ENCODE measurements at places on chromosomes 3 and 15.

DNA sequence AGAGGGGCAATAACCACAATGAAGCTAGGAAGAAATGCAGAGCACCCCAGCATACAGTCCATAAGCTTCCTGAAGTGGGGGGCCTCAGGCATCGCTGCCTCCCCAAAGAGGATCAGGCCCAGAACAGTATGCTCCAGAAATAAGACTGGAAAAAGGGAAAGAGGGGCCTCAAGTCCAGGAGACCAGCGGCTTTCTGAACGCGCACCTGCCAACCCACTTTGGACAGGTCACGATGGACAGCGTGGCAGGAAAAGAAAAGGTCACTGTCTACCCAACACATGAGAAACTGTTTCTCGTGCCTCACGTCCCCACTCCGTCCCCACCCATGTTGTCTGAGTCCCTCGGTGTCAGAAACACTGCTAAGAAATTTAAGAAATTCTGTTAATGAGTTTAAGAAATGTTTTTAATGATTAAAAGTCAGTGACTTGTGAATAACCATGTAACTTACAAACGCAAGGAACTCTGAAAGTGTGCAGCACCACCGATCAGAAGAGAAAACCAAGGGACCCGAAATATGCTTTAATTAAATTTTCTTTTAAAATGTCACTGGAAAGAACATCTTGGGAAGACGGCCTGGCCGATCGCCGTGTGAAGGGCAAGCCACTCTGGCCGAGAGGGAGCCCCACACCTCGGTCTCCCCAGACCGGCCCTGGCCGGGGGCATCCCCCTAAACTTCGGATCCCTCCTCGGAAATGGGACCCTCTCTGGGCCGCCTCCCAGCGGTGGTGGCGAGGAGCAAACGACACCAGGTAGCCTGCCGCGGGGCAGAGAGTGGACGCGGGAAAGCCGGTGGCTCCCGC, 1.7 kb upstream of the PPARG start:
- no peak for DNase-seq

DNA sequence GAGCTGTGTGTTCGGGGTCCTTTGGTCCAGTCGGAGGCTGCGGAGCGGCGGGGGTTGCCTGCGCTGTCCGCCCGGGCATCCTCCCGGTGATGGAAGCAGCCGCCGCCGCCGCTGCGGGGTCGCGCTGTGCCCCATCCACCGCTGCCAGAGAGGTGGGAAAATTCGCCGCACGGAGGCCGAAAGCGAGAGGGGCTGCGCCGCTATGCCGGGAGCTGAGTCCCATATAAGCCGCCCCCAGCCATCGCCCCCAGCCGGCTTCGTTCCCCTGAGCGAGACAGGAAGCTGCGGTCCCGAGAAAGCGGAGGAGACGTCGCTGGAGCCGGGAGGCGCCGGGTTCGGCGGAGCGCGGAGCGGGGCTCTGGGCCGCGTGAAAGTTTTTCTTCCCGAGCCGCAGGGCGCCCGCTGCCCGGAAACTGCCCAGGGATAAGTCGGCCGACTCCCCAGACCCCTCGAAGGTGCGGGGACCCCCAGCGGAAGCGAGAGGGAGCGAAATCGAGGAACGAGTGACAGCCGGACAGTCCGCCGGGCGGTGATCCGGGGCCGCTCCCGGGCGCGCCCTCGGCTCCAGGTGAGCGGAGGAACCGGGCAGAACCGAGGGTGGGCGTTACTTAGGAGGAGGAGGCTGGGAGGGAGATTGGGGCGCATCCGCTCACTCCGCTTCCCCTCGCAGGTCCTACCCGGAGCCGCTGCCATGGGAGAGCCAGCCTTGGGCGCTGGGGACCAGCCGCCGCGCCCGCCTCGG, 574 bp downstream of the CHST2 start:
- peak; percentile 3 for DNase-seq

GRCh38 chr3:120064641-120065040, 29.6 kb downstream of the GSK3B start:
- no peak for DNase-seq

GRCh38 chr15:78204351-78205309, 29.7 kb downstream of the ACSBG1 start:
- DNase-seq: no peak

DNA sequence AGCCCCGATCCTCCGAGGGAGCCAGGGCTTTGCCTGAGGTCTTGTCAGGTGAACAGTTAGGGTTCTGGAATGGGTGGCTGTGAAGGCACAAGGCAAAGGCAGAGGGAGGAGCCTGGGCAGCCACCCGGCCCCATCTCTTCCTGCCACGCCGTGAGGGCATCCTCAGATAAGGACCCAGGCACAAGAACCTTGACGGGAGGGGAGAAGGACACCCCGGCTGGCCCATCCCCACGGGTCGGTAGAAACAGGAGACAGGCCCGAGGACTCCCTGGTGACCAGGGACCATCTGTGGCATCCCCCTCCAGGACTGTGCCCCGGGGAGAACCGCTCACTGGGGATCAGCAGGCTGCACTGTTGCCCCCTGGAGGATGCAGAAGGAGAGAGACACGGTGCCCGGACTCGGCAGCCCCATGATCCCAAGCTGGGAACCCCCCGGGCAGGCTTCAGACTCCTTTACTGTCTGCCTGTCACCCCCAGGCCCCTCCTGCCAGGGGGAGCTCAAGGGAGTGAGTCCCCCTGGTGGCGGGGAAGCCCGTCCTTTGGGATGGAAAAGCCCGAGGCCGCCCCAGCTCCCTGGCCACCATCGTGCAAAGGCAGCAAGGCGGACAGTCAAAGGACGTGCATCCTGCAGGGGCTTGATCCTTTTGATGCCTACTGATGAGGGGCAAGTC, 12.3 kb upstream of the PCSK6 start:
- DNase-seq: peak; percentile 33

GRCh38 chr15:72034859-72035650, 82.9 kb downstream of the MYO9A start:
- DNase-seq: no peak

GRCh38 chr15:40908095-40908494, 13.8 kb downstream of the VPS18 start:
- no peak for DNase-seq

DNA sequence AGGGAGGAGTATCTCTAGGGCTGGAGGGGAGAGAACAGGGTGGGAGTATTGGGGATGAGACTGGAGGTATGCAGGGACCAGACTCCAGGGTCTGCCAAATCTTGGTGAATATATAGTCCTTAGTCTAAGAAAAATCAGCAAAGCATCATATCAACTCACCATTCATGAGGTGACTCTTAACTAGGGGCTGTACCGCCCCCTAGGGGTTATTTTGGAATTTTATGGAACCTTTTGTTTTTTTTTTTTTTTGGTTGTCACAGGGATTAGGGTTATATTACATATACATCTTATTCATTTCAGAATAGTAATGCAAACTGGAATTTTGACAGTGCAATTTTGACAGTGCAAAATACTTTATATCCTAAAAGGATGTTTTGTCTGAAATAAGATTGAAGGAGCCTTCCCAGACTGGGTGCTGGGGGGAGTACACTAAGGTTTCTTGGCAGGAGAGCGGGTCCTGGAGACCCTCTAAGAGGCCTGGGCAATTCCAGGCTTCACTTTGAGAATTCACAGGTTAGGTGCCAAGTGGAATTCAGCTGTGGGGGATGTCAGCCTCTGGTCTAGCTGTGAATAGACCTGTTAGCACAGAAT, 7.5 kb downstream of the CMTM7 start:
- peak; percentile 80 for DNase-seq

DNA sequence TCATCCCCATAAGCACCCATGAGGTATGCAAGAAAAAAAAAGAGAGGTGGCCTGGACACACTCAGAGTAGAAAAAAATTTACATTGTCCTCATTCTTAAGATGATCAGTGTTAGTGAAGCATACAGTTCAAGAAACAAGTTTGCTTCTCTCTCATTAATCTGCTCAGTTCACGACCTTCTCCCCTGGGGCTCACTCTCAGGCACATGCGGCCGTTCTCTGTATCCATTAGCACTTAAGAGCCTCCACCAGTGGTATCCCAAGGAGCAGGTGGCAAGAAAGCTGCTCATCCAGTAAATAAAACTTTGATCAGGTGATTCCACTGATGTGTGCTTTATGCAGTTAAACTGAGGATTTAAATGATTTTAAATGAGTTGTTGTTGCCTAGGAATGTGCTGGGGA, 57.4 kb downstream of the ARHGAP31 start:
- no peak for DNase-seq

DNA sequence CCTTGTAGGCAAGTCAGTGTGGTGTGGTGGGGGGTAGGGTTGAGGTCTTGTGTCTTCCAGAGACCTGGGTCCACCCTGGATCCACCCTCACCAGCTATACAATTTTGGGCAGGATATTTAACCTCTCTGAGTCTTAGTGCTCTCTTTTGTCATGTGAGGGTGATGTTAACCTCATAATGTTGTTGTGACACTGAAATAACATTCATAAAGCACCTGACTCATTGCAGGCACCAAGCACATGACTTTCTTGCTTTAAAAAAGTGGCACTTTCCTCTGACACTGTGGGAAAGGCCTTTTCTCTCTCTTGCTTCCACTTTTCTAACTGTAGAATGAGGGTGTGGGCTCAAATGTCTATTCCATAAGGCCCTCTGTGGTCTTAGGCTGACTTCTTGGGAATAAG, 75.5 kb downstream of the SCN10A start:
- DNase-seq: no peak

DNA sequence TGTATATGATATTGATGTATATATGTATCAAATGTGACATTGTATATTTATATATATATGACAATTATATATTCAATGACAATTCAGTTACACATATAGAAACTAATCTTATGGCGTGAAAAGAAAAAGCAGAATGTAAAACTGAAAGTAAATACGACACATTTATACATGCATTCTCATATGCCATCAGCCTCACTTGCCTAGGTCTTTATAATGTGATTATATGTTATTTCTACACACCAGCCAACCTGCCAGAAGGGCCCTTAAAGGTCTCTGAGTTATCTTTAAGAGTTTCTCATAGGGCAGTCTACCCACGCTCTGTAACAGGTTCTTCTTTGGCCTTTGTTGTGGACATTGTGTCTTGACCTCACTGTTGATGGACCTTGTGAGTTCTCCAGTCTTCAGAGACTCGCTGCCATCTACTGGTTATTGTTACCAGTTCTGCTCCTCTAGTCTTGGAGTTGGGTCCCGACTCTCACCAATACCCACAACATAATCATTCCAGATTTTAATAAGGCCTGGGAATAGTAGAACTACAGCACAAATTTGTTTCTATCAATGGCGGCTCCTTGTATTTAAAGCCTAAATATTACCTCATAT, 371.5 kb upstream of the GOLIM4 start:
- DNase-seq: no peak

- DNase-seq: no peak
Measured at GRCh38 chr3:135596563-135596962, 369.0 kb upstream of the PPP2R3A start.

DNA sequence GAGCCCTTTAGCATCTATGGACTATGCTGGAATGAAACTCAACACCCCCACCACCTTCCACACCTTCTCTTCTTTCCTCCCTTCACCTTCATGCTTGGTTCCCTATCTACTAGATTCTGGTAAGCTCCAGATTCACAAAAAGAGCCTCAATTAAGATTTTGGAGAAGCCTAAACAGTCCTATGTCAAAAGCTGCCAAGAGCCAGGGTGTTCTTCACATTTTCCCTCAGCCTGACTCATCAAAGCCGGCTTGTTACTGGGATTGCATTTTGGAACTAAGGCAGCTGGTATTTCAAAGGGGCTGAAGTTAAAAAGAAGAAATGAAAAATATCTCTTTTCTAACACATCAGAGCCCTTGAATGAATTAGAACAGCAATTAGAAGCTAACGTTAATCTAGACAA, 247.7 kb downstream of the MYRIP start:
- DNase-seq: no peak

- no peak for DNase-seq
Measured at GRCh38 chr3:136860541-136860940, 1.5 kb upstream of the NCK1 start.

DNA sequence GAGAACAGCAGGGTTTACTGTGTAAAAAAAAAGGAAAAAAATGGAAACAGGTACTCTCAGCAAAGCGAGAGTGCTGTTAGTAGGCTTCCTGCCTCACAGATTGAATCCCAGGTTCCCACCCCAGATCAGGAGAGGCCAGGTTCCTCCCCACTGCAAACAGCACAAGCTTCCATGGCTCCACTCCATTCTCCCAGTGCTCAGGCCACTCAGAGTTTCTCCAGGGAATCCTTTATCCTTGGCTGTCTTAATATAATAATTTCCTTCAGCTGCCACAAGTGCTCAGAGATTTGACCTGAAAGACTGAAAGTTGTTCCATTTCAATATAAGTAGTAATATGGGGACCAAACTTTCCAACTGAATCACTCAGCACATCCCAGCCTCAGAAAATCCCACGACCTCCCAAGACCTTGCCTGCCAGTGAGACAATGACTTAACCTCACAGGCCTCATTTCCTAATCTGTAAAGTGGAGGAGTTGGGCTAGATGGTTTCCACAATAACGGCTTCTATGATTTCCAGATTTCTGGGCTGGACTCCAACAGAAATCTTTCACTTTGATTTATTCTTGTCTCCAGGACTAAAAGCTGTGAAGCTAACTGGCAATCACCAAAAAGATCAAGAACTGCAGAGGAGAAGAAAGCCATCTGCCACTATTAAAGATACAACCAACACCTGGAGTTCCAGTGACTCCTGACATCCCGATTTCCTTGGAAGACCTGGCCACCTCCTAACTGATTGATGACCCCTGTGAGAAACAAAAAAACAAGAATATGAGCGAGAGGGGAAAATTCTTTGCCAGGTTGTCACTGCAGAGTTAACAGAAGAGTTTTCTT, 289.5 kb downstream of the NEK10 start:
- DNase-seq: no peak

DNA sequence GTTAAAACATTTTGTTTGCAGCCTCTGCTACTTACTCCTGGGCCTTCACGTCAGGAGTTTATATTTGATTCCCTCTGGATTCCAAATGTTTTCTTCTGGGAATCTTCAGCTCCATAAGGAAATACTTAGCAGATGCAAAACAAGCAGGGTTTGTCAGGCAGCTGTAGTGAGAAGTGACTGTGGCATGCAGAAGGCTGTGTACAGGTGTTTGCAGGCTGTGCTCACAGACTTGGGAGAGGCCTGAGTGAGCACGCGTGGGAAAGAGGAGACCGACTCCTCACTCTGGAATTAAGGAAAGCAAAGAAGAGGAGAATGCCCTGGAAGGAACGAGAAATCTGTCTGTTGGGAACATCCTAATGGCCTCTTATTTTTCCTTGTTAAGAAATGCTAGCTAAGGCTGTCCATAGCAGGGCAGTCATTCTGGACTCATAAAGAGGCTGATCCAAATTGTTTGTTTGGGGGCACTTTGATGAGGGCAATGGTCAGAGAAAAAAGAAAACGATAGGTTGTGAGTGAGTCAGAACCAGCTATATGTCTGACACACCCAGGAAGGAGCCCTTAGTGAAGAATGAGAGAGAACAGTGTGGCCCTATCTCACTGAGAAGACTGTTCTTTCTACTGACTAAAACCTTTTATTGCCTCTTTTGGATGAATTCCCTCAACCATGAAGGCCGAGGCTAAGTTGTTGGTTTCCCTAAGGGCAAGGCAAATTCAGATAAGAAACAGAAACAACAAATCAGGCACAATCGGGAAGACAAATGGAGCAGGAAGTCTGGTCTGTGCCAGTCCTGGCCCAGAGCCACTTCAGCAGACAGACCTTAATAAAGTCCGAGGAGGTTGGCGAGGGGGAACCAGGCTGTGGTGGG, 82.6 kb downstream of the TGFBR2 start:
- DNase-seq: no peak

GRCh38 chr15:71239592-71240364, 124.5 kb downstream of the THSD4 start:
- no peak for DNase-seq

GRCh38 chr3:142509079-142509478, 61.2 kb upstream of the XRN1 start:
- peak; percentile 15 for DNase-seq
